ENCODE measurements at places on chromosomes 3 and 15.

- DNase-seq = no peak
Observed at GRCh38 chr15:61049934-61050333, 179.2 kb downstream of the RORA start.

DNA sequence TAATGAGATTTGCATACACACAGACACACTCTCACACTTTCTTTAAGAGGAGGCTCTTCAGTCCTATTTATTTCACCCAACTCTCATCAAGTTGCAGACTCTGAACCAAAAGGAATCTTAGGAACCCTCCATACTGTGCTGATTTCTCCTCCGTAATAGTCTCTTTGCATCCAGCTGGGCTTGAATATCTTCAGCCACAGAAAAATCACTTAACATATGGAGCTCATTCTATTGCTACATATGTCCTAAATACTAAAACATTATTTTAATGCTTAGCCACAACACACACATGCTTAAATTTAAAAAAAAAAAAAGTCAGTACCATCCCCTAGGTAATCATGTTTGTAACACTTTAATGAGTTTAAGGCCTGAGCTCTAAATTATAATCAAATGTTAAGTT, 287.5 kb upstream of the CNTN6 start:
- DNase-seq = no peak

GRCh38 chr15:99125061-99125891, 20.4 kb downstream of the SYNM start:
- no peak for DNase-seq

DNA sequence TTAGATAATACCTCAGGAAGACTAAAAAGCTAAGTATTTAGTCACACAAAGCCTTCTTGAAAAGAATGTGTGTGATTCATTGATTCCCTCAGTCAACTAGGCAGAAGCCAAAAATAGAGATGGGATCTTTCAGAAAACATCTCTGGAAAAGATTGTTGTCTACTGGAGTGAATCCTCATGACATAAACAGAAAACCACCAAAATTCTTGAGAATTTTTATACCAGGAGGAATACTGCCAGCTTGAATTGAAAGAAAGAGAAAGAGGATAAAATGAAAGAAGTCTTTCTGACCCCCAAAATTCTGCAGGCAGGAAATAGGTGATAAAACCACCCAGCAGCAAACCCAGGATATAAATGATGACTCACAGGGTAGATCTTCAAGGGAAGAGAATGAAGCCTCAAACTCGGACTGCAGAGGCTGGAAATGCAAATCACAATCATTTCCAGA, 363.1 kb upstream of the PLSCR5 start:
- DNase-seq = no peak

DNA sequence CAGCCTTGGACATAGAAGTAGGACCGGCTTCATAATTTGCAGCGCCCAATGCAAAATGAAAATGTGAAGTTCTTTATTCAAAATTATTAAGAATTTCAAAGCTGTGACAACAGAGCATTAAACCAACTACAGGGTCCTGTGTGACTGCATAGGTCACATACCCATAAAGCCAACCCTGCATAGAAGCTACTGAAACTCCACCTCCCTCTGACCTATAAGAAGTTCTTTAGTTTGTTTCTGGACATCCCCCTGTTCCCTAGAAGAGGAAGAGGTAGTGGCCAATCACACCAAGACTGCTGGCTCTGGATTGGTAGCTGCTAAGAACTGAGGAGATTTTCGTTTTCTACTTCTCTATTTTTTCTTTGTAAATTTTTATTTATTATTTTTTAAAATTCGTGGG, 9.0 kb upstream of the SELENOT start:
- DNase-seq = no peak

DNA sequence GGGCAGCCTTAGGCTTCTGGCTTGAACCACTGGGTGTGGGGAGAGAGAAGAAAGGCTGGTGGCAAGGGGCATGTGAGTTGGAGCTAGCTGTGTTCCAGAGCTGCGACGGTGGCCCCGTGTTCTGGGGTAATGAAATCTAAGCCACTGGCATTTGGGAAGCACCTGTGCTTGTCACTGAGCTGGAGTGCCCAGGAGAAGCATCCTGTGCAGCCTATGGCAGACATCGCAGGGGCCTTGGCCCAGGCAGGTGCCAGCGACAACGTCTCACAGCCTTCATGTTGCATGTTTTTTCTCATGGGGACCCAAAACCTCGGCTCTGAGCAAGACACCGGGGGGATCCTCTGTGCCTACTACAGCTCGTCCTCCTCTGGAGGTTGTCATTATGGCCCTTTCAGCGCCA, 91.1 kb upstream of the PLXNA1 start:
- no peak for DNase-seq

- DNase-seq = no peak
Observed at GRCh38 chr3:69488026-69488425, 102.1 kb upstream of the FRMD4B start.

- no peak for DNase-seq
Observed at GRCh38 chr15:71288348-71288955, 173.2 kb downstream of the THSD4 start.

DNA sequence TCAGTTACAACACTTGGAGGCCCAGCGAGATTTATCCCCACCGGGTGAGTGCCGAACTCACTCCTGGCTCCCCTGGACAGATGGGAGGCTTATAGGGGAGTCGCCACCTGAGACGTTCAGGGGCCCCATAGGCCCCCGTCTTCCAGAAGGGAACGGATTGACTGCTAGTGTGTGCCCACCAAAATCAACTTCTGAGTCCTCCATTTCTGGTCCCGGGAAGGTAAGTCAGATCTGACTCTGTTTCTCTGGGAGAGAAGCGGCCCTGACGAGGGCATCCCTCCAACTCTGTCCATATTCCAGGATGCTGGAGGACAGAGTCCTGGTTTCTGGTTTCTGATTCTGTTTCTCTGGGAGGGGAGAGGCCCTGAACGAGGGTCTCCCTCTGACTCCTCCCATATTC, 44.3 kb downstream of the ZBTB11 start:
- no peak for DNase-seq

- DNase-seq = no peak
Observed at GRCh38 chr3:139774560-139775302, 97.0 kb upstream of the NMNAT3 start.

DNA sequence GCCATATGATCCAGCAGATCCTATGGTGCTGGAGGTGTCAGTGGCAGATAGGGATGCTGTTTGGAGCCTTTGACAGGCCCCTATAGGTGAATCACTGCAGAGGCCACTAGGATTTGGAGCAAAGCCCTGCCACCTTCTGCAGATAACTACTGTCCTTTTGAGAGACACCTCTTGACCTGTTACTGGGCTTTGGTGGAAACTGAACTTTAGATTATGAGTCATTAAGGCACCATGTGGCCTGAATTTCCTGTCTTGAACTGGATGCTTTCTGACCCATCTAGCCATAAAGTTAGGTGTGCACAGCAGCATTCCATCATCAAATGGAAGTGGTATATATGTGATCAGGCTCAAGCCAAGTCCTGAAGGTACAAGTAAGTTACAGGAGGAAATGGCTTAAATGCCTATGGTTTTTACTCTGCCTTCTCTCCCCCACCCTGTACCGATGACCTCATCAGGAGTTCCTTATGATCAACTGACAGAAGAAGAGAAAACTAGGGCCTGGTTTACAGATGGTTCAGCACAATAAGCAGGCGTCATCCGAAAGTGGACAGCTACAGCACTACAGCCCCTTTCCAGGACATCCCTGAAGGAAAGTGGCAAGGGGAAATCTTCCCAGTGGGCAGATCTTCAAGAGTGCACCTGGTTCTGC, 565.6 kb upstream of the AGTR1 start:
- no peak for DNase-seq

GRCh38 chr15:84814916-84815315, 2.2 kb upstream of the ALPK3 start:
- DNase-seq = no peak

- DNase-seq = no peak
Observed at GRCh38 chr3:71517271-71517791, 66.2 kb downstream of the FOXP1 start.

GRCh38 chr15:98505611-98506031, 142.7 kb upstream of the IGF1R start:
- DNase-seq = no peak

DNA sequence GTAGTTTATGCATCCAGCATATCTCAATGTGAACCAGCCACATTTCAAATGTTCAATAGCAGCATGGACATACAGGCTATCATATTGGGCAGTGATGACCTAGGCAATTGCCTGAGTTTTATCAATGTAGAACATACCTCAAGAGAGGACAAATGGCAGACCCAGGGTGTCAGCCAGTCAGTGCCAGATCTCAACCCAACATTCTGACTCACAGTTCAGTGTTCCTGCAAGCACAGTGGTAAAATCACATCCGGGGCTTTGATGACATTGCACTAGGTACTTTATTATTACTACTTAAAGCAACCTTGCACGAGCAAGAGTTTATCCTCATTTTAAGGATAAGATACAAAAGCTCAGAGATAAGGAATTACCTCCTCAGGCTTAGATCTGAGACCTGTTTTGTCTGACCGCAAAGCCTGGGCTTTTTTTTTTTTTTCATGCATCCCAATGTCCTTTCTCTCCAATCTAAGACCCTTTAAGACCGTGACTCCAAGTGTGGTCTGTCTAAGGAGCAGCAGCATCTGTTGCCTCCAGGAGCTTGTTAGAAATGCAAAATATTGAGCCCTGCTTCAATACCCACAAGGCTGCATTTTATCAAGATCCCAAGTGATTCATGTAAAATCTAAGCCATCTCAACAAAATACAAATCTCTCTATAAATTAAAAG, 60.1 kb downstream of the SLC12A1 start:
- no peak for DNase-seq

- no peak for DNase-seq
Observed at GRCh38 chr15:40006646-40007045, 32.3 kb downstream of the SRP14 start.

DNA sequence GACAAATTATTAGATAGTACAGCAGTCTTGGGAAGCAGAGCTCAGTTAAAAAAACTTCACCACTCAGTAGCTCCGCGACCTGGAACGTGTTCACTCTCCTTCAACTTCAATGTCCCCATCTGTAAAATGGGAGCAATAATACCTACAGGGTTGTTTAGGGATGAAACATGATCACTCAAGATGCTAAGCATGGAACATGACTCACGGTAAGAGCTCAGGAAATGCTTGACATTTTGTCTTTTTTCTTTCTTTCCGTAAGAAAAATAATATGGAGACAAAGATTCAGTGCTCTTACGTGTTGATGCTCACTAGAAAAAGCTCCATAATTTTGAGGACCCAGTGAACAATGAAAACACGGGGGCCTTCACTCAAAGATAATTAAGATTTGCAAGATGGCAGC, 606.7 kb upstream of the MDFIC2 start:
- DNase-seq = no peak

DNA sequence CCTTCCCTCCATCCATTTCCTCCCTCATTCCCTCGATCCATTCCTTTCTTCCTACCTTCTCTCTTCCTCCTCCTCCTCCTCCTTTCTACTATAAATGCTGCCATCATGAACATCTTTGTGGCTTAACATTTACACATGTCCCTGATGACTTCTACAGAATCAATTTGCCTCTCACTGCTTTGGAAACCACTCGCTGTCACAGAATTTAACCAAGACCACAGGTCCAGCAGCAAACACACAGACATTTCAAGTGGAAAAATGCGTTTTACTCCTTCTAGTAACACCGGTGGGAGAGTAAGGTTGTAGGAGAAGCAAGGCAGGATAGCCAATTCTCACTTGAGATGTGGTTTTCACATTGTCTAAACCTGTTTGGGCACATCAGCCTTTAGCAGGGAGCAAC, 101.4 kb upstream of the LRIG1 start:
- DNase-seq = no peak

GRCh38 chr15:51853998-51854397, 24.5 kb downstream of the TMOD3 start:
- DNase-seq = no peak

GRCh38 chr3:159934216-159934615, 54.4 kb upstream of the IL12A start:
- no peak for DNase-seq

GRCh38 chr3:127755305-127755681, 67.0 kb downstream of the MGLL start:
- no peak for DNase-seq
